Epithelial cell of prostate (primary cell): ENCODE measurements at places on chromosomes 2 and 18.

DNA sequence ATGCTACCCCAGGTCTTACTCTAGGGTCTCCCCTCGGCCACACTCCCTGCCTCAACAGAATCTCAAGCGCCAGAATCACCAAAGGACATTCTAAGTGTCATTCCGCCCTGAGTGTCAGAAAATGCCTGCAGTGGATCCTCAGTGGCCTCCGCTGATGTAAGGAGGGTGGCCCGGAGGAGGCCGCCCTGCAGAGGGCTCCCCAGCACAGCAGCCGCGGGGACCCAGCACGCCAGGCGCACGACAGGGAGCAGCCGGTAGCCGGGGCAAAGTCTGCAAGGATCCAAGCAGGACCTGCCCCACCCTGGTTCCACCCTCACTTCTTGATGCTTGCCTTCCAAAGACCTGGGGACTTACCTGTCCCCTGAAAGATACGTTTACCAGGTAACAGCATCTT lies 54.2 kb upstream of the ID2 start:
- DNase-seq = no peak

GRCh38 chr18:3179430-3180089 lies 40.2 kb downstream of the MYOM1 start:
- no peak for DNase-seq

- DNase-seq = no peak
Observed at GRCh38 chr2:893311-893710, 57.3 kb upstream of the SNTG2 start.

DNA sequence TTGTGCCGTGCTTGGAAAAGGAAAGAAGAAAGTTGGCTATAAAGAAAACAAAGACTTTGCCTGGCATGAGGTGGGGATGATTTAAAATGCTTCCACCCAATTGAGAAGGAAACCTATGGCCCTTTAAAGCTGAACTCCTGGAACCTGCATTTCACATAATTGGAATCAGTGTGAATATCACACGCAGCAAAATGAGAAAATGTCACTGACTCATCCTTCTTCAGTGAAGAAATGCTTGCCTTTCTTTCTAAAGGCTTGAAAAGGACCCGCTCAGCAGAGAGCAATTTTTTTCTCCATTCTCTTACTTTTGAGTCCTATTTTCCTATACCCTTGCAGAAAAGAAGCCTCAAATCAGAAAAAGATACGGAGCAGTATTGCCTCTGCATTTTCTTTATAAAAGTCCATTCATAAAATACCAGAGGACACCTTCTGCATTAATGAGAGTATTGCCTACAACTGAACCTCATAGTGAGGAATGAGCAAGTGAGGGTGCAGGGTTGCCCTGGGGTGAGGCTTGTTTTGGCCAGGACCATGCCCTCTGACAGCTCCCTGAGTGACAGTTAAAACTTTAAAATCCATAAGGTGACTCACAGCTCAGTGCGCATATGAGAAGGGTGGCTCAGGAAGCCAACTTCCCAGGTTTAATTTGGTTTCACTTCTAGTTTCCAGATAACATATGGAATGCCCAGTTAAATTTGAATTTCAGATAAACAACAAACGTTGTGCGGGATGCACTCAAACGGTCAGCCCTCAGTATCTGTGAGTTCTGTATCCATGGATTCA lies 191.9 kb upstream of the GYPC start:
- DNase-seq = no peak

DNA sequence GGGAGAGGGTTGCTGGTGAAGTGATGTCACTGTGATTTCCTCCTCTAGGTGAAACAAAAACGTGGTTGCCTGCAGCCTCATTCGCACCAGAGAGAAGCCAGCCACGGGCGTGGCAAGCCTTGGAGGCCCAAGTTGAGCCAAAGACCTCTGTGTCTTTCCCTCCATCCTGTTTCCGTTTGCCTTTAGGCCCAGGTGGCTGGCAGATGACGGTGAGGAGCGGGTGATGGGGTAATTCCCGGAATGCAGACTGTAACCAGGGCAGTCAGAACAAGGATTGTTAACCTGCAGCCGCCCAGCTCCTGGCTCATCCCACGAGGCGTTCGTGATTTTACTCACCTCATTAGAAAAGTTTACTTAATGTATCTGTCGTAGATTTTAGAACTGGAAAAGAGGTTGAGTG lies 14.4 kb downstream of the CTIF start:
- no peak for DNase-seq

DNA sequence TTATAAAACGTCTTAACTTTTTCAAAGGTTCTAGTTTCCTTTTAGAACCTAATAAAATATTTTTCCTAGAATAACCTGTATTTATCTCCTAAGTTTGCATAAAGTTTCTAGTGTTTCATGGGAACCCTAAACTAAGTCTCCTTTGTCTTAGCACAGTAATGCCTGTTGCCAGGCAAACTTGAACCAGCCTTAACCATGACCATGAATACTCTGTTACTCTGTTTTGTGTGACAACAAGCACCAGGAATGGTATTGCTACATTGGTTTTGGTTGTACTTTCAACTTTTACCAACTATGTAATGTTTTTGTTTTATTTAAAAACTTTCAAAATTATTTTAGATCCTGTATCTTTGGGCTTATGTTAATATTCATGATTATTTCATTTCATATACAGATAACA lies 137.6 kb downstream of the CERS6 start:
- DNase-seq = no peak

DNA sequence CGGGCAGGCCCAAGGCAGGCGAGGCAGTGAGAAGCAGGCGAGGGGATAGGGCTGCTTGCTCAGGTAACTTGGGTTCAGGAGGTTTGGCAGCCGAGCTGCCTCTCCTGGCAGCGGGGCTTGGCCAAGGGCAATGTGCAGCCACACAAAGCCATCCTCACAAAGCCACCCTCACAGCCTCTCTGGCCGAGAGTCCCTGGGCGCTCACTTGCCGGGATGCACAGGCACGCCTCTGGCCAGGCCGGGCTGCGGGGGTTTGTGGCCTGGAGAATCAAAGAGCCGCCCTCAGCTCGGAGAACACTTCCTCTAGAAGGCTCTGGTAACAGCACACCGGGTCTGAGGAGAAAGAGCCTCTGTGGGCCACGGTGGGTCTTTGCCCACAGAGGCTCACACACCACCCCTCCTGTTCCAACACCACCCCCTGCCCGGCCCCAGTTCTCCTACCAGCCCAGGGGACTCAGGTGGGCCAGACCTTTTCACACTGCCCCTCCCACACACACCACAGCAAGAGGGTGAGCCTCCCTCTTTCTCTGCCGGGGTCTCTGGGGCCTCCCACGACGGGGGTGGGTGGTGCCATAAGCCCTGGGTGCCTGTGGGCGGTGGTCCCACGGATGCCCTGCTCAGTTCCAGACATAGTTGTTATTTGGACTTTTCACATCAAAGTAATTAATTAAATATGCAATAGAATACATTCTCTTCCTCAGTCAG lies 186.9 kb downstream of the ZFP36L2 start:
- DNase-seq = no peak

DNA sequence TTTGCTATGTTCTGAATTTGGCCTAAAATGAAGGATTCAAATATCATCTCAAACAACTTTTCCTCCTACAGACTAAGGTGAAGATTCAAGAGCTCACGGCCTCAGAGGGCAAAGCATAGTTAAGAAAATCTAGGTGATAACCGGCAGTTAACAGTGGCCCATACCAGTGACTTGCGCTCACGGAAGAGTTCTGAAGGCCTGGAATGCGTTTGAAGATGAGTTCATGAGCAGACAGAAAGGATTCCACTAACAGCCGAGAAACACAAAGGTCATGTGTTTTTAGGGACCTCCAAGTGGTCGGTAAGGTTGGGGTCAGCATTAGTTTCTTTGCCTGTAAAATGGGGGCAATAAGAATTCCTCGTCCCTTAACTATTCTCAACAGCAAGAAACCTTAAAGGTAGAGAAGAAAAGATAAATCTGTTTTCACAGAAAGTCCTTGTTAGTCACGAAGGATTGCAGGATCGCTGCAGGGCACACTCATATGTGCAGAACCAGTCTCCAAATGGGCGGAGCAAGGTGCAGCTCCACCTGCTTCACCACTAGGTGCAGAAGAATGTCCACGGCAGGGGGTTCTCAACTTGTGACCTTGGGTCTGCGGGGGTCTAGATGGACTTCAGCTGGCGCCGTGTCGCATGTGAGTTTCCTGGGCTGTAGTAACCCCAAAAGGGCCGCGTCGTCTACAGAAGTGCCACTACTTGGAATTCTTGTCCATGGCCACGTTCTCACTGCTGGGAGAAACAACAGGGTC lies 708 bp upstream of the RPIA start:
- DNase-seq = peak; percentile 46

DNA sequence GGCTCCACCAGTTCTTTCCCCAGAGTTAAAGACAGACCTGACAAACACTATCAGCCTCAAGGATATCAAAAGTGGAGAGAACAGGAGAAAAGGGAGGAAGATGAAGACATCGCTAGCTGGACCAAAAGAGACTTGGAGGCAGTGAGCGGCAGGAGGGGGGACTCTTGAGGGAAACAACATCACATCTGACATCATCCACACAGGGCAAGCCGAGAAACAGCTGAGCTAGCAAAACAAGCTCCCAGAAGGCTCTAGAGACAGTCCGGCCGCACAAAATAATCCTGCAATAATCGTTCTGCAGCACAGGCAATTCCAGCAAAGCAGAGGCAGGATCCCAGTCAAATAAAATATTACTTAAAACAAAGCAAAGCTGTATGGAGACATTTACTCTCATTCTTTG lies 239.8 kb downstream of the EN1 start:
- DNase-seq = no peak

- peak; percentile 24 for DNase-seq
Observed at GRCh38 chr2:64165706-64166105, 21.5 kb upstream of the PELI1 start.

DNA sequence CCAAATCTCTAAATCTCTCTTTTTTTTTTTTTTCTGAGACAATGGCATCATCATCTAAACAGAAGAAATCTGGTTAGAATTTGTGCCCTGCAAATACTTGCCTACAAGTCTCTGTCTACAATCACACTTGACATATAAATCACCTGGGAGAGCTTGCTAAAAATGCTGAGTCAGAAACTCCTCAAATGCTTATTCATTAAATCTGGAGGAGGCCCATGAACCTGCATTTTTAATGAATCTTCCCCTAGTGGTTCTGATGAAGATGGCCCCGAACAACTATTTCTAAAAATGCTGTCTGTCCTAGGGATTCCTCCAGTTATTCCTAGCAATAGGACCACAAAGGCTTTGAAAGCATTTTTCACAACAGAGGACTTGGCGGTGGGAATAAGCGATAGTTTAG lies 1.6 kb upstream of the CSRNP3 start:
- DNase-seq = no peak

DNA sequence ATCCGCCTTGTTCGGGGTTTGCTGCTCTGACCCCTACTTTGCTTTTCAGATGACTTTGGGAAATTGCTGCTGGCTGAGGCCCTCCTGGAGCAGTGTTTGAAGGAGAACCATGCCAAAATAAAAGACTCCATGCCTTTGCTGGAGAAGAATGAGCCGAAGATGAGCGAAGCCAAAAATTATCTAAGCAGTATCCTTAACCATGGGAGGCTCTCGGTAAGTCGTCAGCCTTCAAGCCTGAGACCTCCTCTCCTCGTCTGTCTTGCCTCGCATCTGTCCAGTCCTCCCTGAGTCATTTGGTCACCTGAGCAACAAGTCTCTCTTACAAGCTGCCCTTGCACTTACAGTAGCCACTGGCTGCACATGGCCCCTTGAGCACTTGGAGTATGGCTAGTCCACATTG lies 34.7 kb upstream of the MCFD2 start:
- no peak for DNase-seq

DNA sequence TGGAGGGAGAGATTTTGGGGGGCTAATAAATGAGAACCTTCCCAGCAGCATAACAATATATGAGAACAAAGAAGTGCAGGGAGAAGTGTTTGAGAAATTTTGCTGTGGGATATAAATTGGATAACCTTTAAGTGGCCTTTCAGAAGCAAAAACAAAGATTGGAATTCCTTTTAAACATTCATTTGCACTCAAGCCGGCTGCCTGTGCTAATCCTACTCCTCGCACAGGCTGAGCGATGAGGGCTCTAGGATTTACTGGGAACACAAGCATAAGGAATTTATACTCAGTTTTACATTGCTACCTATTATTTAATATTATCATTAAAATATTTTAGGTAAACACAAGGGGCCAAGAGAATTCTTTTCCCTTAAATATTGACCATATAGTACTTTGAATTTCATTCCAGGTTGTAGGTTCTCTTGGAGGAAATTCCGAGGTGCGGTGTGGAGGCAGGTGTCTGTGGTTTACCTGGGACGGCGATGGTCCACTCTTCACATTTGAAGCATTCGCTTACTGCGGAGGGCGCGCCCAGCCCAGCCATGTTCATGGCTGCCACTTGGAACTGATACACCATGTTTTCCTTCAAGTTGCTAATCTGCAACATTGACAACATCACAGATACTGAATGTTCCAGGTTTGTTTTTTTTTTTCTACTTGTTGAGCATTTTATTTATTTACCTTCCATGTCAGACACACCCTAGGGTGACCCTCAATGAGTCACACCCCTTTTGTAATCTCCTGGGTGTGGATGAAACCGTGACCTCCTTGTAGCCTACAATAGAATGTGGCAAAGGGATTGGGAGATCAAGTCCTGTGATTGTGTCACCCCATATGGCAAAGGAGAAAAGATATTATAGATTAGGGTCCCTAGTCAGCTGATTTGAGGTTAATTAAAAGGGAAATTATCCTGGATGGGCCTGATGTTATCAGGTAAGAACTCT lies 100.1 kb downstream of the MYOM1 start:
- DNase-seq = peak; percentile 69

DNA sequence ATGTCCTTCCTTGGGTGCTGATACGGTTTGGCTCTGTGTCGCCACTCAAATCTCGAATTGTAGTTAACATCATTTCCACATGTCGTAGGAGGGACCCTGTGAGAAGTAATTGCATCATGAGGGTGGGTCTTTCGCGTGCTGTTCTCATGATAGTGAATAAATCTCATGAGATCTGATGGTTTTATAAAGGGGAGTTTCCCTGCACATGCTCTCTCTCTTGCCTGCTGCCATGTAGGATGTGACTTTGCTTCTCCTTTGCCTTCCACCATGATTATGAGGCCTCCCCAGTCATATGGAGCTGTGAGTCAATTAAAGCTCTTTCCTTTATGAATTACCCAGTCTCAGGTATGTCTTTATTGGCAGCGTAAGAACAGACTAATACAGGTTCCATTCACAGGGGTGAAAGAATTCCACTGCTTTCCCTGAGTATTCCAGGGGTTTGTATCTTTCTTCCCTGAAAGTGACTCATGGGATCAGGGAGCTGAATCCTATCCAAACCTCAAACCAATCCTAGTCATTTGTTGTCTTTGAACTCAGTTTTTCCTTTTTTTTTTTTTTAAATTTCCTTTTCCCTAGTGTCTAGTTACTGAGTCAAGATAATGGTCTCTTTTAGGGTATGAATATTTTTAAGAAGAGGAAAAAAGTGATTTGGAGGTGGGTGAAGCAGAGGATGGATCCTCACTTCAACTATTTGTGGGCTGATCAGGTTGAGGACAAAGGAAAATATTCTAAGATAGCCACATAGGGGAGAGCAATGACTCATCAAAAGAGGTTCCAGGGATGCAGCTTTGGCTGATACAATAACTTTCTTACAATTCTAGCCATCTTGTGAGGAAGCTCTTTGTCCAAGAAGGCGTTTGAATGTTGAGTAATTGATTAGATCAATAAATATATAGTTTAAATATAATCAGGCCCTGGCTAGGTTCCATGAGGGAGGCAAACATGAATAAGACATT lies 19.5 kb upstream of the KCNE4 start:
- DNase-seq = no peak

GRCh38 chr2:236847023-236847422 lies 238.7 kb upstream of the COPS8 start:
- DNase-seq = no peak

- no peak for DNase-seq
Observed at GRCh38 chr18:79905389-79905911, 46.0 kb downstream of the SLC66A2 start.

GRCh38 chr2:239750045-239750835 lies 274.9 kb downstream of the NDUFA10 start:
- DNase-seq = no peak
